ENCODE measurements at places on chromosomes 1 and 21.

- no peak for DNase-seq
Observed at GRCh38 chr1:40872276-40872675, 10.1 kb upstream of the CITED4 start.

GRCh38 chr1:15212216-15212953, 34.6 kb upstream of the FHAD1 start:
- no peak for DNase-seq

GRCh38 chr1:209045331-209046057, 538.0 kb upstream of the CAMK1G start:
- no peak for DNase-seq

DNA sequence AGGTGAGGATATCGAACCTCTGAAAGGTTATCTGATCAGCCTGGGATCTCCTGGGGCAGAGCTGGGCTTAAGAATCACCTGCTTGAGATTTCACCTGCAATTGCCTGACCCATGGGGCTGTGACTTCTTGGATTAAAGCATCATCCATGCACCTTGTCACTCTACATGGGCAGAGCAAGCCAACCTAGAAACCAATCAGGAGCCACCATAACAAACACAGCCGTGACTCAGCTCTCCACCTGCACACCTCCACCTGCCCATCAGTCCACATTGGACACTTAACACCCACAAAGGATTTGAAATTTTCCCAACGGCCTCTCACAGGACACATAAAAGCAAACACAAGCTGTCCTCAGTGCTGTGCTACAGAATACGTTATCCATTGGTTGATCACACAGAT, 35.1 kb upstream of the ETS2 start:
- DNase-seq = no peak

DNA sequence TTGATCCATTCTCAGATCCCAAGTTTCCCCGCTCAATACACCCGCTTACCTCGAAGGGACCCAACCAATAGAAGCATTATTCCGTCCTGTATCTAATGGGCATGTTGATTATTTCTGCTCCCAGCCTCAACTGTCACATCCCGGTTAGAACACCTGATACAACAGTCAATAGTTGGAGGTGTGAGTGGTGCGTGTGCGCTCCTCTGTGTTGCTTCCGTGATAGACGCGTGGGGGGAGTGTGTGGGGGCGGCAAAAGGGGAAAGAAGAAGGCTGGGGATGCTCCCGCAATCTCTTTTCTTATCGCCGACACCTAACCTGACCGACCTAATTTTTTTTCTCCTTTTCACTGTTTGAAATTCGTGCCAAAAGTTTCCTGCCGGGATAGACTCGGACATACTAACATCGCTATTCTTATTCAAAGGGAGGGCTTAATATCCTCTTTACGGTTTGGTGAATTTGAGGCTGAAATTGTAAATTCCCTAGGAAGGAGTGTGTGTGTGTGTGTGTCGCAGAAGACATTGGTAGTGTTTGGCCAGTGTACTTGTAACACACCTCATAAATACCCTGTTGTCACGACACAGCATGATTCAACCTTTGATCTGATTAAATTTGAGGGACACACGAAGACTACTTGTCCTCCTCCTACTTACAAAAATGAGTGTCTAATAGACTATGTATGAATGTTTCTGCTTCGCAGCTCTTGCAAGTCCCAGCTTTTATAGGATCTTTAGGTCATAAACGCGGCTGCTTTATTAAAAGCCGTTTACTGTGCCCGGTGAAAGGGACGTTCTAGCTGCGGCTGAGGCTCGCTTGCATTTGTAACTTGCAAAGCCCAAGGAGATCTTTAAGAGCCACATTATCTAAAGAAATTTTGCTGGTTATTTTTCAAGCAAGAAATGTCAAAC, 1.5 kb upstream of the PROX1 start:
- no peak for DNase-seq

DNA sequence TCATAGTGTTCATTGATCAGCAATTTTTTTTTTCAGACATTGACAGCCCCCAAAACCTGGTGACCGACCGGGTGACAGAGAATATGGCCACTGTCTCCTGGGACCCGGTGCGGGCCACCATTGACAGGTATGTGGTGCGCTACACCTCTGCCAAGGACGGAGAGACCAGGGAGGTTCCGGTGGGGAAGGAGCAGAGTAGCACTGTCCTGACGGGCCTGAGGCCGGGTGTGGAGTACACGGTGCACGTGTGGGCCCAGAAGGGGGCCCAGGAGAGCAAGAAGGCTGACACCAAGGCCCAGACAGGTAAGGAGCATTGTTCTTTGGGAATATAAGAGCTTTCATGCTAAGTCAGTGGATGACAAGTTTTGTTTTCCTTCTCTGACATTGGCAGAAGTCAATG, 49.3 kb downstream of the TNN start:
- no peak for DNase-seq

- no peak for DNase-seq
Observed at GRCh38 chr1:49185450-49185980, 408.8 kb upstream of the BEND5 start.
